ENCODE measurements at places on chromosomes 3 and 15.

DNA sequence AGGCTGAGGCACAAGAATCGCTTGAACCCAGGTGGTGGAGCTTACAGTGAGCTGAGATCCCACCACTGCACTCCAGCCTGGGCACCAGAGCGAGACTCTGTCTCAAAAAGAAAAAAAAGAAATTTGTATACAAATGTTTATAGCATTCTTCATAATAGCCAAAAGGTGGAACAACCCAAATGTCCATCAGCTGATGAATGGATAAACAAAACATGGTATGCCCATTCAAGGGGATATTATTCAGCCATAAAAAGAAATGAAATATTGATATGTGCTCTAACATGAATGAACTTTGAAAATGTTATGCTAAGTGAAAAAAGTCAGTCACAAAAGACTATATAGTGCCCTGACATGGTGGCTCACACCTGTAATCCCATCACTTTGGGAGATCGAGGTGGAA lies 11.4 kb downstream of the LHFPL4 start:
- DNase-seq = no peak

DNA sequence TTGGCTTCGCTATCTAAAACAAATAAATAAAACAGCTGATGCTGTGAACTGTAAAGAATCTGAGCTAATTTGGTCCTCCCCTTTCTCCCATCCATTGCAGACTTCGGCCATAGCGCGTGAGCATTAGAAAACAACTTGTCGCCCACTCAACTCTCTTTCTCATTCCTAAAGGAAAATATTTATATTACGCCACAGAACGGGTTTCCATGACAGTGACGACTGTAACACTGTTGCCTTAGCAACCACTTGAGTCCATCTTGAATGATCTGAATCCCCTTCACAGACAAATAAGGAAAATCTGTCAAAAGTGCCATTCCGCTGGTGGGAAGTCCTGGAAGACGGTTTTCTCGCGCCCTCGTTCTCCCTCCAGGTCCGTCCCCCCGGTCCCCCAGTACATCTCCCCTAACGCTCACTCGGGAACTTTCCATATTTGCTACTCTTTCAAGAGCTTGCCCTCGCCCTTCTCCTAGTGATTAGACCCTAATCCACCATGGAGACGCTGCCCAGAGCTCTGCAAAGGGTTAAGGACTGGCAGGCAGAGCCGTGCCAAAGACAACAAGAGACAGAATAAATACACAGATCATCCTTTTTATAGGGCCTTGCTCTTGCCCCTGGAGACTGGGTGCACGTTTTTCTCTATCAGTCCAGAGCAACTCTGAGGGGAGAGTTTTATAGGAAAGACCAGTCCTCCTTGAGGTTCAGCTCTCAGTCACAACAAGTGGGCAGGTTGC lies 50.5 kb downstream of the CRYGS start:
- no peak for DNase-seq

DNA sequence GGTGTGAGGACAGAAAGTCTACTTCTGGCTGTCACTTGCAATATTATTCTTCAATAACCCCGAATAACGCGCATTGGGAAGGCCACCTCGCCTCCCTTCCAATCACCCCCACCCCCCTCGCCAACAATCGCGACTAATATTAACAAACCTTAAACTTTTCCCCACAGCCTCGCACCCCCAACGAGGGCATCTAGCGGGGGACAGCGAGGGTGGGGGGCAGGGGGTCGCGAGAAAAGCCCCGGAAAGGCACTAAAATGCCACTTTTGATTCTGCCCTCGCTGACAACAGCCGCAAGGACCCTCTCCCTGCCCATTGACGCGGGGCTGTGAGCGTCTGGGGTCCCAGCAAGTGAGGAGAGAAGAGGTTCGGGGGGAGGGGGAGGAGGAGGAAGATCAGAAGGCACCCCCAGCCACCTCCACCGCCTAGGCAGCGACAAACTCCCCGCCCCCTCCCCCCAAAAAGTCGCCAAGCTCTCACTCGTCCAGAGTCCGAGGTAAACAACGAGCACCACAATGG lies 868 bp downstream of the SATB1 start:
- no peak for DNase-seq

GRCh38 chr15:83207009-83207659 lies 489 bp downstream of the HDGFL3 start:
- no peak for DNase-seq

GRCh38 chr3:150956376-150956775 lies 16.2 kb downstream of the CLRN1 start:
- no peak for DNase-seq

DNA sequence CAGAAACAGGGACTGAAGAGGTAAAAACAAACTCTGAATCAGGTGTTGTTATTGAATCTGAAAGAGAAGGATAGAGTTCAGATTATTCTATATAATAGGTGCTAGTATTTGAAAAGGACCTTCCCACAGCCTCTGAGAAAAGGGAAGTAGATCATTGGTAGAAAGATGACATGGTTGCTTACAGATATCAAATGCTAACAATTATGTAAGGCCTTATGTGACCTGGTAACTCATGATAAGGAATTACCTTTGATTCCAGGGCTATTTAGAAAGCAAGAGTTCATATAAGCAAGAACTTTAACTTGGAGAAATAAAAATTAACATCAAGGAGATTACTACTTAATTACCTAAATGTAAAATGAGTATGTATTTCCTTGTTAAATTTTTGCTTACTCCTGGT lies 7.6 kb downstream of the SLC27A2 start:
- DNase-seq = no peak

- no peak for DNase-seq
Observed at GRCh38 chr3:177290633-177291032, 93.4 kb upstream of the TBL1XR1 start.

- DNase-seq = peak; percentile 53
Observed at GRCh38 chr3:69092030-69092516, 7.3 kb downstream of the ARL6IP5 start.

- no peak for DNase-seq
Observed at GRCh38 chr15:90708516-90708915, 8.6 kb upstream of the BLM start.

DNA sequence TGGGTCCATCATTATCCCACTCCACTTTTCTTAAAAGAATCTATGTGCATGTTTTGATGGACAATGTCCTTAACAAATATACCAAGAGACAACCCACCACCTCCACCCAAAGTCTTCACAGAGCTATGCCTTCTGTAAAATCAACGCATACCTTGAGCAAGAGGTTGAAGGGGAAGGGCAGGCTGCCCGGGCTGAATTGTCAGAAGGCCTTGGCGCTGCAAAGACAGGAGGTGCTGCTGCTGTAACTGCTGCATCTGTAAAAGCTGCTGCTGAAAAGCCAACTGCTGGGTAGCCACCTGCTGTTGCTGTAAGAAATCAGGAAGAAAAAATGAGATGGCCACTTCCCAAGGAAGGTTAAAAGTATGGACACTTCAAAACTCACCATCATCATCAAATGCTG lies 536.7 kb downstream of the FOXP1 start:
- DNase-seq = no peak

- no peak for DNase-seq
Observed at GRCh38 chr3:106830334-106830733, 546.9 kb upstream of the CCDC54 start.

- no peak for DNase-seq
Observed at GRCh38 chr3:106275592-106275991, 406.8 kb upstream of the CBLB start.

DNA sequence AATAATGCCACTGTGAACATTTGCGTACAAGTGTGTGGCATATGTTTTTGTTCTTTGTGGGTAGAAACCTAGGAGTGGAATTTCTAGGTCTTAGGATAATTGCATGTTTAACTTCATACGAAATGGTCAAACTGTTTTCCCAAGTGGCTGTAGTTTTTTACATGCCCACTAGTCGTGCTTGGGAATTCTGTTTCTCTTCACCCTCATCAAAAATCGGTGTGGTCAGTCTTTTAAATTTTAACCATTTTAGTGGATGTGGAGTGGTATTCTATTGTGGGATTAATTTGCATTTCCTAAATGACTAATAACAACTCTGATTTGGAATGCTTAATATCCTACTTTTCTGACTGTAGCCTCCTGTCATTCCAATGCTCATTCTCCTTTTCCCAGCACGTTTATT lies 27.6 kb downstream of the ZFAND6 start:
- no peak for DNase-seq

DNA sequence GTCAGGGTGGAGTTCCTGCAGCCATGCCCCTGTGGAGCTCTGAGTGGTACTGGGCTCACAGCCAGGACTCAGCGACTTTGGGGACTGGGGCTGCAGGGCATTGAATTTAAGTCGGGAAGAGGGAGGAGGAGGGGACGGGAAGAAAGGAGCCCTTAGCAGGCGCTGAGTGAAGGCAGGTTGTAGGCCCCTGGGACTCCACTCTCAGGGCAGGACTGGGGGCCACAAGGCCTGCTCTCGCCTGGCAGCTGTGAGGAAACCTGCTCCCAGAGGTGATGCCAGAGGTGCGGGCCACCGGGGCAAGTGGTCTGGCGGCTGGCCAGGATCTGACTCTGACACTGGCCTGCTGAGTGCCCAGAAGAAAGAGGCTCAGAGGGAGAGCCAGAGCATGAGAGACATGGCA lies 73.5 kb downstream of the EPHB3 start:
- DNase-seq = no peak

DNA sequence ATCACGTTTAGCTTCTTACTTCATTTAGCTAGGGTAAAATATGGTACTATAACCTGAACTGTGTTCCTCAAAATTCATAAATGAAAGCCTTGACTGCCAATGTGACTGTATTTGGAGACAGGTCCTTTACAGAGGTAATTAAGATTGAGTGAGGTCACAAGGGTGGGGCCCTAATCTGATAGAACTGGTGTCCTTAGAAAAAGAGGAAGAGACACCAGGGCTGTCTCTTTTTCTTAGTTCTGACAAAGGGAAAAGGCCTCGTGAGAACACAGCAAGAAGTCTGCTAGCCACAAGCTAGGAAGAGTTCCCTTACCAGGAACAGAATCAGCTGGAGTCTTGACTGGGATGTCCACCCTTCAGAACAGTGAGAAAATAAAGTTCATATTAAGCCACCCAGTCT lies 162.7 kb downstream of the GMNC start:
- DNase-seq = no peak

Data from CD8-positive, alpha-beta T cell (primary cell).